H7 (cell line): ENCODE measurements at places on chromosomes 4 and X. TPM values are rescaled to one million over a fixed set of nuclear protein-coding genes. Genes with fewer than 3 reads are reported as not detected.

- no peak for DNase-seq
Observed at GRCh38 chrX:37470711-37471110, 100.8 kb upstream of the LANCL3 start.

DNA sequence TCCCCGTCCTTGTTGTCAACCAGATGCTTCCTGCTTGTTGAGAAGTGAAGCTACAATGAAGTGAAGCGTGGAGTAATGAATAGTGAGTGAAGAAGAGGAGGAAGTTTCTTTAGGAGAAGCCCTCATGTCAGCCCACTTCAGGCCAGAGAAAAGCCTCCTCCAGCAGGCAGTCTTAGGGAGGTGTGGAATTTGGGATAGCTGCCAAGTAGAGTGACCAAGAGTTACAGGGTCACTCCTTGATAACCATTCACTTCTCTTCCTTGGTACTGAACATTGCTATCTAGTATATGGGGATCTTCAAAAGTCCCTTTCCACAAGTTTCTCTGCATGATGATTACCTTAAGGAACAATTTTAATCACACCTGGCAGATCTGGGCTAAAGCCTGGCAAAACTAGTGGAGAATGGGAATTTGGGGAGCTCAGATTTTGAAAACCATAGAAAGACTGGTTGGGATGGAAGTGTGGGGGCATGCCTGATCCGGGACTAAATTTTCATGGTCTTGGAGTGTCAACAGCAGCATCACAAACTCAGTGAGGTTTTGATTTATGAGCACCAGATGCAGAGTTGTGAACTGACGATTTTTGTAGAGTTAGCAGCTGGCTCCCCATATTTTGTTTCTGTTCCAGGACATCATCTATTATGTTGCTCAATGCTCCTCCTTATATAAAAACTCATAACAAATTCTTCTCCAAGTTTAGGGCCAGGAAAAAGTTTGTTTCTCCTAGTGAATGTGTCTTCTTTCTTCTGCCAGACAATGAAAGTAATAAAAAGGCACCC, 53.1 kb downstream of the IGSF1 start:
- DNase-seq = no peak

DNA sequence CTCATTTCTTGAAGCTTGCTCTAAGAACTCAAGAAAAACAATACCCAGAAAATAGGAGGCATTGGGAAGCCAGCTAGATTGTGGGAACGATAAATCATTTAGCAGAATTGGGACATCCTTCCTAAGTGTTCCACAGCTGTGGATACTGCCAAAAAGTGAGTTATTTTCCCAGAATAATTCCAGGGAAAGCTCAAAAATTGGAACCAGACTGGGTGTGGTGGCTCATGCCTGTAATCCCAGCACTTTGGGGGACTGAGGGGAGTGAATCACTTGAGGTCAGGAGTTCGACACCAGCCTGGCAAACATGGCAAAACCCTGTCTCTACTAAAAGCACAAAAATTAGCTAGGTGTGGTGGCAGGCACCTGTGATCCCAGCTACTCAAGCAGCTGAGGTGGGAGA, 68.2 kb upstream of the GK2 start:
- DNase-seq = no peak

The GLRB gene
- 0.10 and 1.4 TPM in 2 replicates for total RNA-seq

The USP26 gene
- not detected in 2 replicates for total RNA-seq

GRCh38 chrX:151789179-151789800, 54.7 kb downstream of the CNGA2 start:
- DNase-seq = no peak

GRCh38 chr4:3827616-3828492, 61.7 kb downstream of the ADRA2C start:
- no peak for DNase-seq
